ENCODE measurements at places on chromosomes 4 and X. TPM values are rescaled to one million over a fixed set of nuclear protein-coding genes. Genes with fewer than 3 reads are reported as not detected.

GRCh38 chr4:88822034-88822789, 124.6 kb upstream of the NAP1L5 start:
- no peak for DNase-seq

DNA sequence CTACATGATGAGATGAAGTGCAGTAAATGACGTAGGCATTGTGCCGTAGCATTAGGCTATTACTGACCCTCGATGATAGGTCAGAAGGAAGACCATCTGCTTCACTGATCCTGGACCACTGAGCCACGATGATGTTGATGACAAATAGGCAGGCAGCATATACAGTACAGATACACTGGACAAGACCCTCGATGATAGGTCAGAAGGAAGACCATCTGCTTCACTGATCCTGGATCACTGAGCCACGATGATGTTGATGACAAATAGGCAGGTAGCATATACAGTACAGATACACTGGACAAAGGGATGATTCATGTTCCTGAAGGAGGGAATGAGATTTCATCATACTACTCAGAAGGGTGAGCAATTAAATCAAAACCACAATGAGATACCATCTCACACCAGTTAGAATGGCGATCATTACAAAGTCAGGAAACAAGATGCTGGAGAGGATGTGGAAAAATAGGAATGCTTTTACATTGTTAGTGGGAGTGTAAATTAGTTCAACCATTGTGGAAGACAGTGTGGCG, 50.9 kb downstream of the BEND4 start:
- DNase-seq, result no peak

The SHROOM2 gene
- total RNA-seq, result 17.5 TPM

- no peak for DNase-seq
These were observed 9.5 kb upstream of the BMP2K start for GRCh38 chr4:78766650-78767049.

GRCh38 chr4:4281787-4282186, 8.2 kb downstream of the LYAR start:
- DNase-seq, result no peak

GRCh38 chr4:169660929-169661328, 40.6 kb downstream of the CLCN3 start:
- DNase-seq, result no peak

GRCh38 chr4:48902266-48902665, 4.3 kb downstream of the OCIAD2 start:
- DNase-seq, result no peak

The FAM149A gene
- 40.5 TPM for total RNA-seq

The ZNF630 gene
- 5.4 TPM for total RNA-seq

The FBXL5 gene
- total RNA-seq, result 110 TPM

GRCh38 chrX:103063191-103063845, 653 bp downstream of the BEX1 start:
- no peak for DNase-seq

DNA sequence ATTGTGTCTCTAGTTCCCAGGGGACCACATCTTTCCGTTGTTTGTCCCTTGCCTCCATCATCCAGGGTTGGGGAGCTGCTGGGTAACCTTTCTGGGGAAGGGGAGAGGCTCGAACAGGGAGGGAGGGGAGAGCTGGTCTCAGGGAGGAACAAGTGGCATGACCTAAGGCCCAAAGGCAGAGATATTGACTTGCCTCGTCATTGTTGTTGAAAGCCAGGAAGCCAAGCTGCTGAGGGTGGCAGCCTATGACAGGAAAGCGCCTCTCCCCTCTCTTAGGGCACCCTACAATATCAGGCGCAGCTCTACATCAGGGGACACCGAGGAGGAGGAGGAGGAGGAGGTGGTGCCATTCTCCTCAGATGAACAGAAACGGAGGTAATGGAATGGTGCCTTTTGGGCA, 20.8 kb downstream of the ZNF185 start:
- DNase-seq, result no peak

GRCh38 chr4:53205970-53206369, 159.9 kb downstream of the SCFD2 start:
- no peak for DNase-seq

The SPANXN4 gene
- not detected for total RNA-seq

DNA sequence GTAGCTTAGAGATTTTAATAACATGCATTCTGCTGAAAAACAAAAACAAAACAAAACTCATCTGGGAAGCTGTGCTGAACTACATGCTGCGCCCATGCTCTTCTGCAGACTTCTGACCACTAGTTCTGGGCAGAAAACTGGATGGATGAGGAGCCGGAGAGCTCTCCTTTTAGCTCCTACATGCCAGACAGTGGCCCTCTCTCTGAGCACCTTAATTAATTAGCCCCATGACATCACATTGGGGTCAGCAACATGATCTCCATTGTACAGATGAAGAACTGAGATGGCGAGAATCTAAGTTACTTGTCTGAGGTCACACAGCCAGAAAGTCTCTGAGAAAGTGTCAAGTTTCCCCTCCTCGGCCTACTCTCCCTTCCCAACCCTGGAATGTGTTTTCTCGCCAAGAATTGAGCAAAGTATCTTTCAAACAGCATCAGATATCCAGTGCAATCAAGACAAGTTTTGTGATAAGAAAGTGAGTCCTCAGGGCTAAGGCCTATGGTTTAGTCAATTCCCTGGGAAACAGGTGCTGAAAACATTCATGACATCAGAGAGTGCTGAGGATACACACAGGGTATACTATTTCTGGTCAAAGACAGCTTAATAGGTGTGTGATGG, 21.6 kb downstream of the SCD5 start:
- DNase-seq, result no peak

DNA sequence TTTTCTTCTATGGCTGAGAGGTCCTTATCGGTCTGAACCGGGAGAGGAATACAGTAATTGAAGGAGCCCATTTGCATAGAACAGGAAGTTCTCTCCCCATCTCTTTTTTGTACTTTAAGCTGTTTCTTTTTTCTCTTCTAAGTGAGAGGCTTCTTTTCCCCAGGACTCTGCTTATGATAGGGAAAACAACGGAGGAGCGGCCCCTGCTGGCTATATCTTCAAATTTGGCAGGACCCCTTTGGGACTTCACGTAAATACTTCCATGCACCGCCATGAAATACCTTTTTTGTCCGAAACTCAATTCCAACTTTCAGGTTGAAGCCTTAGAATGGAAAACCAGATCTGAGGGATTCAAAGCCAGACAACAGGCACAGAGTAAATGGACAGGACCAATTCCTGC, 1153.0 kb upstream of the INTU start:
- DNase-seq, result no peak

DNA sequence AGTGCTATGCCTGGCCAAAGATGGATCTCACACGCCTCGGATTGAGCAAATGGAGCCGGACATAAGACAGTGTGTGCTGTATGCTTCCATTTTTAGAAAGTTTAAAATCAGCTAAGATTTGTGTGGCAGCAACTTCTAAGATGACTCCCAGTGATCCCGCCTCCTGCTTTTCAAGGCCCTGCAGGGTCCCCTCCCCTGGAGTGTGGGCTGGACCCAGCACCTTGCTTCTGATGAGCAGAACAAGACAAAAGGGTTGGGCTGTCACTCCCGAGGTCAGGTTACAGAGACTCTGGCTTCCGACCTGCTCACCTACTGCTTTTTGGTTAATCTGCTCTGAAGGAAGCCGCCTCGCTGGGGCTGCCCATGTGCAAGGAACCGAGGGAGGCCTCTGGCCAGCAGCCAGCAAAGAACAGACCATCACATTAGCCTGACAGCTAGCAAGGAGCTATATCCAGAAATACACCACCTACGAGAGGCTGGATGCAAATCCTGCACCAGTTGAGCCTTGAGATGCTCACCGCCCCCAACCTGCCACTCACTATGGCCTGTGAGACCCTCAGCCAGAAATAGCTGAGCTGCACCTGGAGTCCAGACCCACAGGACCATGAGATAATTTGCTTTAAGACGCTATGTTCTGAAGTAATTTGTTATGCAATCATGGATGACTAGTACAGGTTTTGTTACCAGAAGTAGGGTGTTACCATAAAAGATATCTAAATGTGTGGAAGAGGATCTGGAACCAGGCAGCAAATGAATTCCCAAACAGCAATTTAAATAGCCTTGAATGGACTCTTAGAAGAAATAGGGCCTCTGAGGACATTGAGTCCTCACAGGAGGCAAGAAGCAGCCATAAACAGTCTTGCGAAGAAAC, 47.6 kb downstream of the CRMP1 start:
- no peak for DNase-seq

DNA sequence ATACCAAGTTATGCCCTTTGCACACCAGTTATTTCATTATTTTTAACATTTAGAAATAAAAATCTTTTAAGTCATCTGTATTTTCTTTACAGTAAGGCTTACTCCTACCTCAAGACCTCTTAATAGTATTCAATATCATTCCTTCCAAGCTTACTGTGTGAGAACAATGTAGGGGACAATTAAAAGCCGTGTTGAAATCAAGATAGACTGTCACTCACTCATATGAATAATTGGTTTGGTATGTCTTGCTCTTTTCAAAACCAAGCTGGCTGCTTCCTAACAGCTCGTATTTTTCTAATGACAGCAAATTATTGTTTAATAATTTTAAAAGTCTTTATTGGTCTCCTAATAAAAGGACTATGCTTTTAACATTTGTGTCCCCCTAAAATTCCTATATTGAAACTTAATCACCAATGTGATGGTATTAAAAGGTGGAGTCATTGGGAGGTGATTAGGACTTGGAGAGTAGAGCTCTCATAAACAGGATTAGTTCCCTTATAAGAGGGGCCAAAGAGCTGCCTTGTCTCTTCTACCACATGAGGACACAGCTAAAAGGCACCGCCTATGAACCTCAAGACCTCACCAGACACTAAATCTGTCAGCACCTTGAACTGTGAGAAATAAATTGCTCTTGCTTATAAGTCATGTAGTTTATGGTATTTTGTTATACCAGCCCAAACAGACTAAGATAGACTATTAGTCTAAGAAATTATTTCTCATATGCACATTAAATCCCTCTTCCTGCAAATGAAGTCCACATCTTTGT, 4.1 kb downstream of the ABCB7 start:
- DNase-seq, result no peak

The CXCL5 gene
- total RNA-seq, result not detected

- DNase-seq, result no peak
These were observed 82.5 kb downstream of the CPE start for GRCh38 chr4:165461159-165461821.

The CXCL10 gene
- 0.34 TPM for total RNA-seq

The ZDHHC15 gene
- total RNA-seq, result 1.8 TPM

DNA sequence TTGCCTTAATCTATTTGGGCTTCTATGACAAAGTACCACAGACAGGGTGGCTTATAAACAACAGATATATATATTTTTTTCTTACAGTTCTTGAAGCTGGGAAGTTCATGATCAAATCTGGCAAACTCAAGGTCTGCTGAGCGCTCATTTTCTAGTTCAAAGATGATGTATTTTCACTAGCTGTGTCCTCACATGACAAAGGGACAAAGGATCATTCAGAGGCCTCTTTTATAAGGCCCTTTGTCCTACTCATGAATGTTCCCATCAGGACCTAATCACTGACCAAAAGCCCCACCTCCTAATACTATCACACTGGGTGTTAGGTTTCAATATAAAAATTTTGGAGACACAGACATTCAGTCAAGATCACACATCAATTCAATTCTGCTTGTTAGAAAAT, 2025.2 kb downstream of the PCDH7 start:
- no peak for DNase-seq

GRCh38 chr4:127469542-127469941, 163.2 kb upstream of the INTU start:
- no peak for DNase-seq

The TKTL1 gene
- not detected for total RNA-seq

DNA sequence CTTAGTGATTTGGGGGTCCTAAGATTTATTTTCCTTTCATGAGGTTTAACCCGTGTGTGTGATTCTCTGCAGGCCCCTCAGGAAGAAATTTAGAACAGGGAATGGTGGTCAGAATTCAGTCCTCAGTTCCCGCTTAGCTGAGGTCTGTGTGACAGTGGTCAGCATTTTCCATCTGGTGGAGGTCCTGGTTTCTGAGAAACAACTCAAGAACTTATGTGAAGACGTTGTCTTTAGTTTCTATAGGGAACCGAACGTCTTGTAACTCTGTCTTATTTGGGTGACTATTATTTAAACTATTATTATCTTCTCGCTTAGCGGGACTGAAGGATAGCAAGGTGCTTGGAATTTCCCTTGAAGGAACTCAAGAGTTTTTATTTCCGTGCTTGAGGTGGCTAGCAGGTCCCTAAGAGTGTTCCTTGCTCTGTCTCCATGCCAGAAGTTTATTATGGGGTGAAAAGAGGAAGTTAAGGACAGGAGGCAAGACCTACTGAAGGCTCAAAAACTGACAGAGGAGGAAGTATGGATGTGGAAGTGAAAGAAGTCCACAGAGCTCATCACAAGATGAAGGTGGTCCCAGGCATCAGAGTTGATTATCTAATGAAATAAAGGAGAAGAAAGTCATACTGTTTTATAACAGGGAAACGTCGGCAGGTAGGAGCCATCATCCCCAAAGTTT, 9.4 kb downstream of the MGST2 start:
- DNase-seq, result no peak

The EXOC1L gene
- total RNA-seq, result not detected

DNA sequence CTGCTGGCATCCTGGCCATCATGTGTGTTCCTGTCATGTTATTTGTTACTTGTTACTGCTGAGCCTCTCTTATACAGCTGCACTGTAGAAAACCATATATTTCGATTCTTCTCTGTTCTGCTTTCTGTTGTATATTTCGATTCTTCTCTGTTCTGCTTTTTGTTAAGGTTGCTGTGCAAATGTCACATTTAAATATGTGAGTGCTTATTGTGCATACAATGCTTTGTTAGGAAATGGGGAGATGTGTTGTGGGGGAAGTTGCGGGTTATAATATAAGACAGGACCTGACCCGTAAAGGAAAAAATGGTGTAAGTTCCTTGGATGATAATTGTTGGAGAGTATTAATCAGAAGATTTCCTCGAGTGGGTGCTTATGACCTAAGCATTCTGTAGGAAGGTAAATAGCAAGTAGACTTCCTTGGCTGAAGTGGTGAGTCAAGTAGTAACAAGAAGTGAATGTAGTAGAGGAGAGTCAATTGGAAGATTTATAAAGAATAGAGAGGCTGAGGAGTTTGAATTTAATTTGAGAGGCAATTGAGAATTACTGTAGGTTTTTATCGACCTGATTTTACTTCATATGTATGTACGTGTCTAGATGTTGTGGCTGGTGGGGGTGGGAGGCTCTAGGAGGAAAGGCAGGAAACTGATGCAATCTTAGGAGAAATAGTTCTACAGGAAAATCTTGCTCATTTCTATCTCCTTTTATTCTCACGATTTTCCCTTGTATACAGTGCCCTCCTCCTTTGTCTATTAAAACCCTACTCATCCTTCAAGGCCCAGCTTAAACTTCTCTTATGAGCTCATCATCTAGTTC, 8.5 kb downstream of the OGT start:
- DNase-seq, result no peak

The NUP54 gene
- total RNA-seq, result 47.2 TPM

The MAGEA12 gene
- not detected for total RNA-seq

GRCh38 chr4:48184882-48185281, 50.8 kb upstream of the TXK start:
- DNase-seq, result no peak

DNA sequence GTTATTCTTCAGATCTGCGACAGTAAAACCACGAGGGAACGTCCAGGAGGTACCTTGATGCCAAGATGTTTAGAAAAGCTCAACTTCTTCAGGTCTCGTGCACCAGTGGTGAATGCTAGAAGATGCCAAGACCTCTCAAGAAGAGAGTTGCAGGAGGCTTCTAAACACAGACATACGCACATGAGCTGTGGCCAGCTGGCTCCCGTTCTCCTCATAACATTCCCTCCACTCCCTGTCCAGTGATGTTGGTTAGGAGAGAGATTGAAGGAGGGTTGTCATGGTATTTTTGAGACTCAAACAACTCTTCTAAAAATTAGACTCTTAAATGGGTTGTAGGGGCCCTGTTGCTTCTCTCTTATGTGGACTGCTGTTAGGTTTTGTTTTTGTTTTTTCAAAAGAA, 184.3 kb downstream of the QDPR start:
- no peak for DNase-seq

Measured in ureter (tissue), 1 donor.